ENCODE measurements at places on chromosomes 13 and 19.

DNA sequence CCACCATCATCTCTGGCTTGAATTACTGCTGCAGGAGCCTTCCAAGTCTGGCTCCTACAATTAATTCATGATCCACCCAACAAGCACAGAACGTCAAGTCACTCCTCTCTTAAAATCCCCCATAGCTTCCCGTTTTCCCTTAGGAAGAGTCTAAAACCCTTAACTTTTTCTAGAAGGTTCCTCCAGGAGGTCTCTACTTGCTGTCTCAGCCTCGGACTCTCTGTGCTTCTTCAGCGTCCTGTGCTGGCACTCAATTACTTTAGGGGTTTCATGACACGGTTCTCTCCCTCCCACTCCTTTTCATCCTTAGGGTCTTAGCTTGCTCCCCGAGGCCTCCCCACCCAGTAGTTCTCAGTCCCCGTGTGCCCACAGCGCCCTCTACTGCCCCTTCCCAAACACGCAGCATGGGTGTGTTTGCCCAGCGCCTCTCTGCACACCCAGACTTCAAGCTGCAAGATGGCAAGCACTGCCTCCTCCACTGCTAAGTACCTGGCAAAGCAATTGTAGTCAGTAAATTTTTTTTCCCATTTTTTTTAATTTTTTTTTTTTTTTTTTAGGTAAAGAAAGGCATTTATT is 25.8 kb upstream of the MAP3K10 start:
- DNase-seq = peak; percentile 39

DNA sequence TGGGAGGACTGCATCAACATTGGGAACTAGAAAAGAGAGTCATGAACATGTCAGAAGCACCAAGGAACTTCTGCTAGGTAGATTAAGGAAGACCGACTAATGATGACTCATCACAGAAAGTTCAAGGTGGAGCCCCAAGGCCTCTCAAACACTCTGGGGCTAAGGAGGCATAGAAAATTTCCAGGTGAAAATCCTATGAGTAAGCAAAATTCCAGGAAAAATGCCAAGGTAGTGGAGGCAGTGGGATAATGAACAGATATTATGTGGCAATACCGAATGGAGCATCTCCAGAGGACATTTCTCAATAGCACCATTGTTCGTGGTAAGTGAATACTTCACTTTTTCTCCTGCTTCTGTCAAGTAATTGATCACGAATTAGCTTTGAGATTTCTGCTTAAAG is 336.5 kb downstream of the MZT1 start:
- DNase-seq = no peak

GRCh38 chr19:31261019-31261602 is 88.1 kb downstream of the TSHZ3 start:
- no peak for DNase-seq

GRCh38 chr19:47107202-47107952 is 6.2 kb downstream of the ZC3H4 start:
- no peak for DNase-seq

DNA sequence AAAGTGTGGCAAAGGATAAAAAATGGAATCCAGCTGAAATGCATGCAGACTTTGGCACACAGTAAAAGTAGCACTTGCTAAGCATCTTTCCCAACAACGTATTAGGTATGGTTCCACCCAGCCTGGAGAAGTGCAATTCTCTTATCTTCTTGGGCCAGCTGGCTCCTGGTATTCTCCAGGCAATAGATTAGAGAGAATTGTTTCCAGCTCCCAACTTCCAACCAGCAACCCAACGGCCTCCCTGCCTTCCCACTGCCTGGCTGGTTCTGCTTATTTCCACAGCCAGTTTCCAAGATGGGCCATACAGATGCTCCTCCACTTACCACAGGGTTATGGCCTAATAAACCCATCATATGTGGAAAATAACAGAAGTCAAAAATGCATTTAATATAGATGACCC is 133.4 kb downstream of the OXGR1 start:
- DNase-seq = no peak

- DNase-seq = no peak
Measured at GRCh38 chr19:17685451-17686022, 2.6 kb downstream of the UNC13A start.

DNA sequence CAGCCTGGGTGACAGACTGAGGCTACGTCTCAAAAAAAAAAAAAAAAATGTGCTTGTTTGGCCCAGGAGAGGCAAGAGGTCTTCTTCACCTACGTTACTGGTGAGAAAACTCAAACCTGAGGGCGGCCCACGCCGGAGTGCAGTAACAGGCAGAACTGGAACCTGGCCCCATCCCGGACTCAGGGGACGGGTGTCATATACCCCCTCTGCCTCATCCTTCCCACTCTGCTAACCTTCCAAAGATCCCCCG is 414 bp upstream of the ADAT3 start:
- DNase-seq = no peak

- no peak for DNase-seq
Measured at GRCh38 chr19:13228561-13228960, 78.3 kb downstream of the IER2 start.

- DNase-seq = no peak
Measured at GRCh38 chr13:20718958-20719566, 15.6 kb downstream of the IL17D start.

- DNase-seq = no peak
Measured at GRCh38 chr13:40590112-40590862, 76.2 kb downstream of the FOXO1 start.

DNA sequence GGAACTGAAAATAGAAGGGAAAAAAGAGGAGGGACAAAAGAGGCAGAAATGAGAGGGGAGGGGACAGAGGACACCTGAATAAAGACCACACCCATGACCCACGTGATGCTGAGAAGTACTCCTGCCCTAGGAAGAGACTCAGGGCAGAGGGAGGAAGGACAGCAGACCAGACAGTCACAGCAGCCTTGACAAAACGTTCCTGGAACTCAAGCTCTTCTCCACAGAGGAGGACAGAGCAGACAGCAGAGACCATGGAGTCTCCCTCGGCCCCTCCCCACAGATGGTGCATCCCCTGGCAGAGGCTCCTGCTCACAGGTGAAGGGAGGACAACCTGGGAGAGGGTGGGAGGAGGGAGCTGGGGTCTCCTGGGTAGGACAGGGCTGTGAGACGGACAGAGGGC is at the start of gene CEACAM5:
CEACAM5 (plus strand) TSS at position 146 of the 400 bp plus-strand sequence; CDS start at position 252, 106 bp downstream.
- no peak for DNase-seq

DNA sequence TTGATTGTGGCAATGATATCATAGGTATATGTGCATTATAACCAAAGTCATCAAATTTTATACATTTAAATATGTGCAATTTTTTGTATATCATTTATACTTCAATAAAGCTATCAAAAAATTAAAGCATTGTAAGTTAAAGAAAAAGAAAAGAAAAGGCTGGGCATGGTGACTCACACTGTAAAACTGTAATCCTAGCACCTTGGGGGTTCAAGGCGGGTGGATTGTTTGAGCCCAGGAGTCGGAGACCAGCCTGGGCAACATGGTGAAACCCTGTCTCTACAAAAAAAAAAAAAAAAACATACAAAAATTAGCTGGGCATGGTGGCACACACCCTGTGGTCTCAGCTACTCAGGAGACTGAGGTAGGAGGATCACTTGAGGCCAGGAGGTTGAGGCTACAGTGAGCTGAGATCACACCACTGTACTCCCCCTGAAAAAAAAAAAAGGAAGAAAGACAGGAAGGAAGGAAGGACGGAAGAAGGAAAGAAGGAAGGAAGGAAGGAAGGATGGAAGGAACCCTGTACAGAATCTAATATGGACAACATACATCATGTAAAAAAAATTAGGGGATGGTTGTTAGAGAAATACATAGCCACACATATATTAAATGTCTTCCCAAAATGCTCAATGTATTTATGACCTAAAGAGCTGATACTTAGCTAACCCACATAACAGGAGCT is 21.7 kb upstream of the SLC25A30 start:
- DNase-seq = no peak

- DNase-seq = no peak
Measured at GRCh38 chr13:97015661-97016350, 21.5 kb upstream of the OXGR1 start.

DNA sequence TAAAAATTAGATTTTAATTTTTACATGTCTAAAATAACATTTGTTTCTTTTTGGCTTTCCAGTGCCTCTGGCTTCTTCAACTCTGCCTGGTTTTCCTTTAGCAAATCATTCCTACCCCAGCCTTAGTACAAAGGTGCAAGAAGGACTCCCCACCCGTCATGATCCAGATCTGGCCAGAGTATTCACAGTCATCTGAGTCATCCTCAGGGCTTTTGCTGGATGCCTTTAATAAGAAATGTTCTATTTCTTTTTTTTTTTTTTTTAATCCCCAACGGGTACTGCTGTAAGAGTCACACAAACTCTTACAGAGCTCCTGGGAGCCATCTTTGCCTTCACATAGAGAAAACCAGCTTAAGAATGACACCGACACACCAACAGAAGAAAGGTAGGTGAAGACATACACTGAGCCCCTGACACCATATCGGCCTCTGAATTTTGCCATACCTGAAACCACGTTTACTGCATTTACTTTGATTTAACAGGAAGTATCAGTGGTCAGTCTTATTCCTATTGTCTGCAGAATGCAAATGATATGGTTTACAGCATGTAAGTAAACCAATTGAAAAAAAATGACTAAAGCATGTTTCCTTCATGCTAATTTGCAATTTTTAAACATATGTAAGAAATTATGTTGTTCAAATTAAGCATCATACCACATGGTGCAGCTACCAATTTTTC is 184.4 kb downstream of the NALCN start:
- no peak for DNase-seq

- DNase-seq = no peak
Measured at GRCh38 chr19:3682741-3683404, 17.4 kb downstream of the PIP5K1C start.

DNA sequence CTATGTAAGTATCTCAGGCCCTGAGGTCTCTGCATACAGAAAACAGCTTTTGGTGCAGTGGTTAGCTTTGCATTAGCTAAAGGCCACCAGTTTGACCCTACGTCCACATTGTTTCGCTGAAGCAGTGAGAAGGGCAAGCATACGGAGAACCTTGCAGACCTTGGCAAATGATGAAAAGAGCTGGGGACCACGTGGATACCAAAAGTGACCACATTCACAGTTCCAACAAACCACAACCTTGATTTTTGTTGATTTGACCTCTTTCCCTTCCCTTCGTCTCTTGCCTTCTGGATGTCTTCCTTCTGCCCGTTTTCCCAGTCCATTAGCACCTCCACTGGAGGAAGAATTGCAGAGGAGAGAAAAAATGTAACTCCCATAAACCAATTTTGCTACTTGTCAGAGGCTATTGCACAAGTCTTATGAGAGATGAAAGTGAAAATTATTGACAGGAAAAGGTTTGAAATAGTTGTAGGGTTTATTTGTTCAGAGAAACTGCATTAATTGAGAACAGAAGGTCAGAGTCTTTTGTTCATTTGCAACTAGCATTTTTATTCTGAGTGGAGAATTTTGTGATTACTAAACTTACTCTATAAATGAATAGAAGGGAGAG is 293.9 kb upstream of the HTR2A start:
- DNase-seq = no peak

GRCh38 chr19:6868351-6868750 is 19.0 kb upstream of the ADGRE1 start:
- DNase-seq = no peak

DNA sequence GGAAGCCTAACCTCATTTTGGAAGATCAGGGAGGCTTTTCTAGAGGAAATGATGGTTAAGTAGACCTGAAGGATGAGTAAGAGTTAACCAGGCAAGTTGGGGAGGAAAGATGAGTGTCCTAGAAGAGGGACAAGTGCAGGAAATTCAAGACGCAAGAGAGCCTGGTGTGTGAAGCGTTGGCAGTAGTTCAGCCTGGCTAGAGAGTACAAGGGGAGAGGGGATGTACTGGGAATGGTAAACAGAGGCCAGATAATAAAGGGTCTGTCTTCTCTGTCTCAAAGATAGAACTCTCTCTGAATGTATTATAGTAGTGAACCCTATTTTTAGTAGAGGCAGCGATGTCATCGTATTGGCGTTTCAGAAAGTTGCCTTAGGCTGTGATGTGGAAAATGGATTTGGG is 9.7 kb downstream of the DPY19L3 start:
- DNase-seq = no peak

DNA sequence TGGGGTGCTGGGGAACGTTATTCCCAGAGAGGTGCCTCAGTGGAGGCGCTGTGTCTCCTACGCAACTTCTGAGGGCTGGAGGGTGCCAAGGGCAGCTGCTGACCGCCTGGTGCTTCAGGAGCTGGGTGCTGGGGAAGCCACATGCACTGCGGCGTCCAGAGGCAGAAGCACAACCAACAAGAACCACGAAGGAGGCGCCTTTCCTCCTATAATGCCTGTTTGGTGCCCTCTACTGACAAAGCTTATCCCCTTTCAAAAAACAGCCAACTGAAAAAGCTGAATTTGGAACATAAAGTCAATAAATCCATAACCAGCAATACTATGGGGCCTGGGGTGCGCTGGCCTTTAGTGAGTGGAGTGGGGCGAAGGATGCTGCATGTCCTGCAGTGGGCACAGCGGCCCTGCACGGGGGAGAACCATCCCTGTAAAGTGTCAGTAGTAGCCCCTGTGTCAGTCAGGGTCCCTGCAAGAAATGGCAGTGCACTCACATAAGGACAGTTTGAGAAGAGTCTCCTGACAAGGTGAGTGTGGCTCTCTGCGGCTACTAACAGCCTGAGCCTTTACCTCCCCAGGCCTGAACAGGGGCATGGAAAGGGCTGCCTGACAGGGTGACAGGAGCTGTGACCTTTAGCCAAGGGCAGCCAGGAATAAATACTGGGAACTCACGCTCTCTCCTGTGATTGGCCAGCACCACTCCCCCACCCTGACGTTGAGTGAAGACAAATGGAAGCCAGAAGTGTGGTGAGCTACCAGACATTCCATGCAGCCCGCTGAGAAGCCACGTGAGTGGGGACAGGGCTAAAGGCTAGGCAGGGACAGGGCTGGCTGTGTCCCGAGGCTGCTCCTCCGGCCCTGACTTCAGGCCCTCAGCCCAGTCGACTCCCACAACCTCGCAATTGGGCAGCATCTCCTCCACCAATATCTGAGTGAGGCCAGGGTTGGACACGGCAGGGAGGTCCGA is 4.5 kb upstream of the B3GNT8 start:
- DNase-seq = no peak

- no peak for DNase-seq
Measured at GRCh38 chr19:33688171-33688992, 66.6 kb downstream of the CHST8 start.

GRCh38 chr13:50732712-50733111 is 110.8 kb downstream of the DLEU7 start:
- no peak for DNase-seq

- peak; percentile 25 for DNase-seq
Measured at GRCh38 chr19:47229676-47230053, 1.3 kb downstream of the BBC3 start.

All from activated B cell treated with CpG ODN at 0.5 μM for 24 hours (primary cell).